ENCODE measurements at places on chromosomes 2 and 18.

- no peak for DNase-seq
Measured at GRCh38 chr18:22088996-22089640, 80.3 kb upstream of the GATA6 start.

GRCh38 chr2:235270956-235271355 lies 222.9 kb upstream of the AGAP1 start:
- no peak for DNase-seq

DNA sequence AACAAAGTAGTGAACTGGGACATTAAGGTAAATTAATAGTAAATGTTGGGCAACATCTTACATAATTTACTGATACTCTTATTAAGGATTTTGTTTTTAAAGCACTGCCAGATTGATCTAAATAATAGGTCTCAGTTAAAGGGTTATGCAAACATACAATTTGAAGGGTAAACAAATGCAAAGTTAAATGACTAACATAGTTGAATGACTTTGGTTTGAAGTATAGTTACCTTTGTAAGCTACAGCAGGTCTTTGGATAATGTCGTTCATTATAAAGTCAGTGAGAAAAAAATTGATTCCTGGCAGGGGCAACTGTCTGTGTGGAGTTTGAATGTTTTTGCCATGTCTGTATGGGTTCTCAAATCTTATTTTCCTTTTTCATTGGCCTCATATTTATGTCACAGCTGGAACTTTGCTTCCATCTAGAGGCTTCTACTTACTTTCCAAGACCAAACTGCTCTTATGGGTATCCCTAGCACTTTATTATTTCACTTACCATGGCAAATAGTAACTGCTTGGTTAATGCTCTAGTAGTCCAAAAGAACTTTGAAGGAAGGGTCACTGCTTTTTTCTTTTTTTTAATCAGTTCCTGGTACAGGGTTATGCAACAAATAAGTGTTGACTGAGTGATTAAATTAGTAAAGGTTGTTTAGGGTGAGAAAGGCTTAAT lies 107.8 kb downstream of the NBEAL1 start:
- no peak for DNase-seq

DNA sequence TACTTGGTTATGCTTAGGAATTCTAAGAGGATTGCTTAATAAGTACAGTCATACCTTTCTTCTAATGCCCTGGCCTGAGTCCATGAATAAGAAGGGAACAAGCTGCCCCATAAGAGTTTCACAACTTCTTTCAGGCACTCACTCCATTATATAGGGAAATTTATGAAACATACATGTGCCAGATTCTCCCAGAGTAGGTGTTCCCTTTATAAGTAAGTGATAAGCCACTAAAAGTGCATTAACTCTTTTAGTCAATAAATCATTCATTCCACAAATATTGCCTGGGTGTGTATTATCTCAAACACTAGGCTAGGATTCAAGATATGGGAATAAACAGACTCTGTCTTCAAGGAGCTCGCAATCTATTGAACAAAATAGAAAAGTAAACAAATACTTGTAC lies 84.5 kb upstream of the RBBP8 start:
- no peak for DNase-seq

DNA sequence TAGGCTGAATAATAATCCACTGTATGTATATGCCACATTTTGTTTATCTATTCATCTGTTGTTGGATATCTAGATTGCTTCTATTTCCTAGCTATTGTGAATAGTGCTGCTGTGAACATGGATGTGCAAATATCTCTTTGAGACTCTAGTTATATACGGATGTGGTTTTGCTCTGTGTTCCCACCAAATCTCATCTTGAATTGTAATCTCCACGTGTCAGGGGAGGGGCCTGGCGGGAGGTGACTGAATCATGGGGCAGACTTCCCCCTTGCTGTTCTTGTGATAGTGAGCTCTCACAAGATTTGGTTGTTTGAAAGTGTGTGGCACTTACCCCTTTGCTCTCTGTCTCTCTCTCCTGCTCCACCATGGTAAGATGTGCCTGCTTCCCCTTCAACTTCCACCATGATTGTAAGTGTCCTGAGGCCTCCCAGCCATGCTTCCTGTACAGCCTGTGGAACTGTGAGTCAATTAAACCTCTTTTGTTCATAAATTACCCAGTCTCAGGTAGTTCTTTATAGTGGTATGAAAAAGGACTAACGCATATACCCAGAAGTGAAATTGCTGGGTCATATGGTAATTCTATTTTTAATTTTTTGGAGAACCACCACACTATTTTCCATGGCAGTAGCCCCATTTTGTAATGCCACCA lies 86.1 kb upstream of the UPP2 start:
- no peak for DNase-seq

DNA sequence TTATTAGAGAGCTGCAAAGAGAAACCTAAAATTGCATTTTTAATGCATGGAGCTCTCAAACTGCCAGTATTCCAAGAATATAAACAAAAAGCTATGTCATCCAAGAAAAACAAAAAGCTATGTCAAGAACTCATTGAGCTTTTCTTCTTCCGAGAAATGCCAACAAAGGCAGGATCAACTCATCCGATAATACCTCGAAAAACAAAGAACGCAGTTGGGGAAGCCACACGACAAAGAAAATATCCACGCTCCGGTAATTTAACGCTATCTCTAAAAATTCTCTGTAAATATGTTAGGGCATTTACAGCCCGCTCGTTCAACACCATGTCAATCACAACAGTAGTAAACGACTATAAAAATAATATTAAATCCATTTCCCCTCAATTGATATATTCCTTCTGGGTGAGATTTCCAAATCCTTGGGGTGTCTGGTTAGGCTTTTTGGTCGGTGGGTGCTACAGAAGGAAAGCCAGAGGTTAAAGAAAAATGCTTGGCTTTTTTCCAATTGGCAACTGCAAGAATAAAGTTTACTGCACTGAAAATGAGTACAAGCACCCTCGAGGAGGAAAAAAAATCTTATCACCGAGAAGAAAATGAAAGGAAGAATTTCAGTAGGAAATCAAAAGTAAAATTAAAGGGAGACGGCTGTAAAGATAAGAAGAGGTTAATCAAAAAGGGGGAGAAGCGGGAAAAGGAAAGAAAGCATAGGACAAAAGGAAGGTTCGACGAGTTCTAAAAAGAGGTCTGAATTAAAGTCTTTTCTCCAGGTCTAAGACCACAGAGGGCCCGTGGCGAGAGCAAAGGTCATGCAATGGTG lies 856 bp downstream of the TIA1 start:
- DNase-seq = no peak

DNA sequence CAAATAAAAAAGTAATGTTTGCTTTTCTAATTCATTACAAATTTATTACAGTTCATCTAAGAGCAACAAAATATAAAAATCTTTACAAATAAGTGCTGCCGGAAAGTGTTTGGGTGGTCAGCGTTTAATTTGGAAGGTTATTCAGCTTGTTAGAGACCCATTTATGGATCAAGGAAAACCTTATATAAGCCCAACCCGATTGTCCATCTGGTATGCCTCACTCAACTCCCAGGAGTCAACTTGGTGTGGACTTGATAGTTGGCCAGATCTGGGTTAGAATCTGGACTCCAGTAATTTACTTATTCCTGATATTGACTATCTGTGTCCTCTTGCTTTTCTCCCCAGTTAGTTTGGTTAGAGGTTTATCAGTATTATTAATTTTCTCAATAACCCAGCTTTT lies 106.2 kb downstream of the KCTD1 start:
- no peak for DNase-seq

GRCh38 chr2:27636766-27637165 lies 7.9 kb downstream of the GPN1 start:
- DNase-seq = no peak

DNA sequence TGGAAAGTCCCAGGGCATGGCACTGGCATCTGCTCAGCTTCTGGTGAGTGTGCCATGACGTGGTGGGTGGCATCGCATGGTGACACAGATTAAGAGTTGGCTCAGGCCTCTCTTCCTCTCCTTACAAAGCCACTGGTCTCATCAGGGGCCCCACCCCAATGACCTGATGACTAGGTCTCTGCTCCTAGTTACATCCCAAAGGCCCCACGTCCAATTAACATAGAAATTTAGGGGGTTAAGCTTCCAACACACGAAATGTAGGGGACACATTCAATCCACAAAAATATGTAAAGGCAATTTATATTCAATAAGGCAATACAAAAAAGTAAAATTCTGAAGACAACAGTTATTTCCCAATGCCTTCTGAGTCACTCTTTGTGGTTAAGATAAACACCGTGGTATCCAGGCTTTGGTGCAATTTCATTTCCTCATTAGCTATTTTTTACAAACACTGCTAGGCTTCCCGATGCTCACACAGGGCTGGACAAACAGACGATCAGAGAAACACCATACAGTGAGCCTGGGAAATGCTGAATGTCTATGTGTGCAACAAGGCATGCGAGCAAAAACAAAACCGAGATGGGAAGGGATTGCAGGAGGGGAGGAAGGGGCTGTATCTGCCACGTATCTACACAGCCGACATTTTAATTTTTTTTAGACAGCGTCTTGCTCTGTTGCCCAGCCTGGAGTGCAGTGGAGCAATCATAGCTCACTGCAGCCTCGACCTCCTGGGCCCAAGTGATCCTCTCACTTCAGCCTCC lies 67.2 kb downstream of the MBP start:
- DNase-seq = peak; percentile 28

DNA sequence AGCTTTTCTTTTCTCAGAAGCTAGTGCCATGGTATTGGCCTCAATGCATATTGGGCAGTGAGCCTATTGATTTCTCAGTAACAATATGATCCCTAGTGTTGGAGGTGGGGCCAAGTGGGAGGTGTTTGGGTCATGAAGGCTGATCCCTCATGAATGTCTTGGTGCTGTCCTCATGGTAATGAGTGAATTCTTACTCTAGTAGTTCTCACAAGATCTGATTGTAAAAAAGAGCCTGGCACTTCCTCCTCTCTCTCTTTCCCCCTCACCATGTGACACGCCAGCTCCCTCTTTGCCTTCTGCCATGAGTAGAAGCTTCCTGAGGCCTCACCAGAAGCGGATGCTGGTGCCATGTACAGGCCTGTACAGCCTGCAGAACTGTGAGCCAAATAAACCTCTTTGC lies 12.8 kb upstream of the TBC1D8 start:
- DNase-seq = no peak

GRCh38 chr2:236964291-236964690 lies 121.4 kb upstream of the COPS8 start:
- no peak for DNase-seq

DNA sequence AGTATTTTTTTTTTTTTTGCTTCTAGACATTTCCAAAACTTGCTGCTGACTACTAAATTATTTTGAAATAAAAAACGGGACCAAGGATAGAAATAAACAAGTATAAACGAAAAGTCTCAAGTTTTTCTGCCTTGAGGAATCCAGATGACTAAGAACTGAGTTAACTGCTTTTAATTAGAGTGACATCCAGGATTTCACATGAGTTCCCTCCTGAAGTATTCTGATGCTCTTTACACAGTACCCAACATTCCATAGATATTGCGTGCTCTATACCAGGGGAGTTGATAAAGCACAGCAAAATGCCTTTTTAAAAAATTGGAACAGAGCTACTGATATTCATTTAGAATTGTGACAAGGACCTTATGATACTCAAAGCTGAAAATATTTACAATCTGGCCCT lies 618.0 kb downstream of the CCDC85A start:
- DNase-seq = peak; percentile 8

- no peak for DNase-seq
Measured at GRCh38 chr2:54208364-54209240, 47.4 kb downstream of the TSPYL6 start.

GRCh38 chr2:24739354-24740025 lies 53.7 kb downstream of the PTRHD1 start:
- no peak for DNase-seq

- no peak for DNase-seq
Measured at GRCh38 chr2:3503483-3503882, 15.8 kb downstream of the ADI1 start.

DNA sequence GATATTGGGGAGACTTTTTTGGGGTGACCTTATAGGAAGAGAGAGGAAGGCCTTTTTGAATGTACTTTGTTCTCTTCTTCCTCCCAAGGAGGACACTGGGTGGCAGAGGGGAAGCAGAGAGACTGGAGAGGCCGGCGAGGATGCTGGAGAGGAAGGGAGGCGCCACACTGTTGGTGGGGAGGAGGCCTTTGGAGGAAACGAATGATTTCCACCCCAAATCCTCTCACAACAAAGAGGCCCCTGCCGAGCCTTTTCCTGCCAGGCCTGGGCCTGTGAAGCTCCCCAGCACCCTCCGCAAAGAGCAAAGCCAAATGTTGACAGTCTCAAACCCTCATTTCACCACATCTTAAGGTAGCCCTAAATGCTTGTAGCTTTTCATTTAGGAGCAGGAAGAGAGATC lies 59.0 kb upstream of the UPP2 start:
- DNase-seq = no peak

GRCh38 chr18:2587788-2588187 lies 16.4 kb downstream of the NDC80 start:
- DNase-seq = no peak

GRCh38 chr2:216242365-216242764 lies 129.9 kb downstream of the MARCHF4 start:
- DNase-seq = no peak

GRCh38 chr2:25215948-25216679 lies 47.7 kb upstream of the POMC start:
- DNase-seq = no peak

GRCh38 chr2:133657591-133657990 lies 89.3 kb upstream of the NCKAP5 start:
- peak; percentile 39 for DNase-seq

DNA sequence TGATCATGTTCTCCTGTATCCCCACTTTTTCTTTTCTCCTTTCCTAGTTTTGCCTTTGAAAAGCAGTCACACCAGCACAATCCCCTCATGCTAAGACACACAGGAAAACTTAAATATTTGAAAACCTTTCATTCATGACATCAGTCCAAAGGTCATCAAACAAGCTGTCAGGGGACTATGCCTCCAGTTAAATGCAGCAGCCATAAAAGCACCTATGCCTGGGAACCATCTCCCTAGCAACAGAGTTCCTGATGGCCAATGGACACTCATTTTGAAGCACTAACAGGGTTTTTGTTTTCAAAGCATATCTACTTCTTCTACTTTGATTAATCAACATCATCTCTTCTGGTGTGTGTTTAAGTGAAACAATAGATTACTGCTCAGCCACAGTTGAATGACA lies 286.4 kb upstream of the PARD3B start:
- DNase-seq = no peak

GRCh38 chr2:11397513-11397912 lies 53.1 kb upstream of the ROCK2 start:
- DNase-seq = no peak

- no peak for DNase-seq
Measured at GRCh38 chr2:219496825-219497494, 1.7 kb upstream of the GMPPA start.

DNA sequence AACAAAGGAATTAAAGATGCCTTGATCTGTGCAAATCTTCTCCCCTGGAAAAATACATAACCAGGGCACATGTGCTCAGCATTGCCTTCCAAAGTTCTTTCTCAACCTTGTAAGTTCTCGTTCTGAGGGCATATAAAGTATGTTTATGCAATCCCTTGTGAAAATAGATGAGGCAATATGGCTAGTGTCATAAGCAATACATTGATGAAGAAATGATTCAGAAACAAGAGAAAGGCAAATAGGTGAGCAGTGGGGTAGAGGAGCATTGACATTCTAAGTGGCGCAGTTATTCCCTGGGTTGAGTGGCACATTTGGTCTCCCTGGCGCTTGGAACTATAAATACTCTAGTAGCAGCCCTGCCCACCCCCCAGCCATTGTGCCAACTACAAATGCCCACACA lies 57.4 kb upstream of the PGAP1 start:
- DNase-seq = no peak

- DNase-seq = no peak
Measured at GRCh38 chr2:49914281-49914680, 760.0 kb upstream of the FSHR start.

Data from HTR-8/SVneo (cell line).